ENCODE measurements at places on chromosomes 4 and X. TPM values are rescaled to one million over a fixed set of nuclear protein-coding genes. Genes with fewer than 3 reads are reported as not detected.
A peak's percentile ranks its signal among the peaks of the same experiment; 100 is the strongest.

- H3K27me3 ChIP-seq: no peaks in the 10 kb centered on the region
- H3K36me3 ChIP-seq: no peaks in the 10 kb centered on the region
- no peak overlapping the region for H3K4me3 ChIP-seq
- no peak for DNase-seq
These were observed 142.1 kb downstream of the TBL1X start for GRCh38 chrX:9606971-9607370.

DNA sequence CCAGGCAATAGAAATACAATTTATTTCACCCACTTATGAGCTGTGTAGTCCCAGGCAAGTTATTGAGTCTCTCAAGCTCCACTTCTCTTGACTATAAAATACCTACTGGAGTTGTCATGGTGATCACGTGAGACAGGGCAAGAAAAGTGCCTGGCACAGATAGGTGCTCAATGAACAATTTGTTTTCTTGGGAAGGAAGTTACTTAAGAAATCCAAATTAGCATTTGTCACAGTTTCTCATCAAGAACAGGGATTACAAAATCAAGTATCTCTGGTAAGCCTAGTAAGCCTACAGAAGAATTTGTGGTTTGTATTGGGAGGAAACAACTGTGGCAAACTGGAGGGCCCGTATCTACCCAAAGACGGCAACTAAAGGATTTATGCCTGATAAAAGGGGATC, 37.5 kb upstream of the RASGEF1B start:
- H3K4me1 ChIP-seq: no peaks in the 10 kb centered on the region
- no peaks in the 10 kb centered on the region for H3K36me3 ChIP-seq
- no peak for DNase-seq

GRCh38 chr4:127181001-127181400, 451.8 kb upstream of the INTU start:
- no peaks in the 10 kb centered on the region for H3K4me1 ChIP-seq
- no peaks in the 10 kb centered on the region for H3K27me3 ChIP-seq
- H3K27ac ChIP-seq: no peak overlapping the region

DNA sequence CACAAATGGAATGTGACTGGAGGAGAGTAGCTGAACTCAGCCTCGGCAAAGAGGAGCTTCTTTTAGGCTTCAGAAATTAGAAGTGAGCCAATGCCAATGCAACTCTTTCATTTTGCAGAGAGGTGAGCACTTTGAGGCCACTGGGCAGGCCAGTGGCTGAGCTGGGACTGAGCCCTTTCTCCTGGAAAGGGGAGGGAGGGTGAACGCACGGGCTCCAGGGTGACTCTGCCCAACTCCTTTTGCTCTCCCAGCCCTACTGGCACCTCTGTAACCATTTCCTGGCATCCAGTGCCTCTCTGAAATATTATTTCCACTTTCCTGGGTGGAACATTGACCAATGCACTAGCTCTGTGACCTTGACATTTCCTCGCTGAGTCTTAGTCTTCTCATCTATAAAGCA, 88.1 kb downstream of the SLC2A9 start:
- H3K27me3 ChIP-seq: no peaks in the 10 kb centered on the region
- no peak for DNase-seq
- no peak overlapping the region for H3K27ac ChIP-seq
- H3K4me1 ChIP-seq: no peaks in the 10 kb centered on the region
- no peaks in the 10 kb centered on the region for H3K36me3 ChIP-seq
- H3K4me3 ChIP-seq: no peak overlapping the region

- H3K27ac ChIP-seq: no peak overlapping the region
- DNase-seq: no peak
- H3K4me1 ChIP-seq: no peaks in the 10 kb centered on the region
- no peak overlapping the region for H3K4me3 ChIP-seq
- H3K36me3 ChIP-seq: no peaks in the 10 kb centered on the region
These were observed 24.9 kb upstream of the SGMS2 start for GRCh38 chr4:107799669-107800450.

DNA sequence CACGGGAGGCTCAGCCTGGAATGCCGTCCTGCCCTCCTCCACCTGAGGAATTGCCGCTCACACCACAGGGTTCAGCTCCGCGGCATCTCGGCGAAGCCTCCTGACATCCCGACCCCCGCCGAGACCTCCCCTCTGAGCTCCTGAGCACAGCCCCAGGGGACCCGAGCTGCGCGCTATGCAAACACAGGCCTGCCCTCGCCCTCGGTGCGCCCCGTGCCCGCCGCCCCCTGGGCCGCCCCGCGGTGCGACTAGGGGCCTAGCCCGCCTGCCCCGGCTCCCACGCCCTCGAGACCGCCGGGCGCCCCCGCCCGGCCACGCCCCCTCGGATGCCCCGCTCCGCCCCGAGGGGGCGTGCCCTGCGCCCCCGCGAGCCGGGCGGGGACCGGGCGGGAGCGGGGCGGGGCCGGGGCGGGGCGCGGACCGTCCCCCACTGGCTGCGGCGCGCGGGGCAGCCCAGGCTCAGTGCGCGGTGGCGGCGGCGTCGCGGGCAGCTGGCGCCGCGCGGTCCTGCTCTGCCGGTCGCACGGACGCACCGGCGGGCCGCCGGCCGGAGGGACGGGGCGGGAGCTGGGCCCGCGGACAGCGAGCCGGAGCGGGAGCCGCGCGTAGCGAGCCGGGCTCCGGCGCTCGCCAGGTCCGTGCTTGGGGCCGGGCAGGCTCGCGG, at the start of gene FGFR3:
Gene FGFR3 (plus strand): TSS at position 462 of the 664 bp plus-strand sequence. CDS start 642 bp downstream, outside the sequence.
- peak within 1 kb of the TSS; percentile 36 for H3K4me3 ChIP-seq
- H3K27me3 ChIP-seq: peaks cover 16% of the 10 kb centered on the region
- no peak for DNase-seq

DNA sequence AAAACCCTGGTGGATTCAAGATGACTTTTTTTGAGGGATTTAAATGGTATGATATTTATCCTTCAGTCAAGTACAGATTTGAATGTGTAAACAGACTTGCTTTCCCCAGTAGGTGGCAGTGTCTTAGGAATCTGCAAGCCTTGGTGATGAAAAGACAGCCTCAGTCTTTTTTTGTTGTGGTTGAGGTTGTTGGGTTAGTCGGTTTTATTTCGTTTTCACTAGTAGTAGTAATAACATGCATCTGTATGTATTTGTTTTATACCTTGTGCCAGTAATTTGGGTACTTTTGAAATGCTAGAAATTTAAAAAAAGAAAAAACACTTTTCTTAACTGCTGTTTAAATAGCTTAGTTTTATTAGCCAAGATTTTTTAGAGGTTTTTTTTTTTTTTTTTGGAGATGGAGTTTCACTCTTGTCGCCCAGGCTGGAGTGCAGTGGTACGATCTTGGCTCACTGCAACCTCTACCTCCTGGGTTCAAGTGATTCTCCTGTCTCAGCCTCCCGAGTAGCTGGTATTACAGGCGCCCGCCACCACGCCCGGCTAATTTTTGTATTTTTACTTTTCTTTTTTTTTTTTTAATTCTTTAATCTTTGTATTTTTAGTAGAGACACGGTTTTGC, 39.2 kb downstream of the COPS4 start:
- DNase-seq: peak; percentile 27
- peaks cover 8% of the 10 kb centered on the region for H3K4me1 ChIP-seq

- peak; percentile 32 for DNase-seq
- peak overlapping the region; percentile 41 for H3K27ac ChIP-seq
- H3K27me3 ChIP-seq: no peaks in the 10 kb centered on the region
- H3K36me3 ChIP-seq: no peaks in the 10 kb centered on the region
- H3K4me1 ChIP-seq: peaks cover 3% of the 10 kb centered on the region
- H3K4me3 ChIP-seq: no peak overlapping the region
These were observed 72.9 kb upstream of the STIM2 start for GRCh38 chr4:26787461-26788340.

DNA sequence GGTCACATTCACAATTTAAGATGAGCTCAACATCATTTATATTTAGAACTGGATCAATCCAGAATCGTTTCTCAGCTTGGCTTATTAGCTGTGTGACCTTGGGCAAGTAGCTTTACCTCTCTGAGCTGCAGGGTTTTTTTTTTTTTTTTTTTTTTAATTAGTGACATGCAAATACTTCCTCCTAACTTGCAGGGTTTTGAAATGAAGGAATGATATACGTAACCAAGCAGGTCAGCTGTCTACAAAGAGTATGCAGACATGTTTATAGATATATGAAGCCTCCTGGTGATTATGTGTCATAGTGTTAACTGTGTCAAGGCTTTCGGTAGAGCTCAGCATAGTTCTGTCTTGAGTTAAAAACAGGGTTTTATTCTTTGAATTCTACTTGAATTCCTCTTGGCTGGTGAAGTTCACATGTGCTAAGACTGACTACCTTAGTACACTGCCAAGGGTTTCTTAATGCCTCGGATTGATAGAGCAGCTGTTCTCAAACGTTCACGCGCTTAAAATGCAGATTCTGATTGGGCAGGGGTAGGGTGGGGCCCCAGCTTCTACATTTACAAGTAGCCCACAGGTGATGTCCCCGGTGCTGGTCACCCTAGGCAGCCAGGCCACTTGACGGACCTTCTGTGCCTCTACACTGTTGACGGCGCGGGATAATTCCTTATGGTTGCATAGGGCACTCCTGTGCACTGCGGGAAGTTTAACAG, 654 bp upstream of the STS start:
- peak overlapping the region; percentile 66 for H3K4me3 ChIP-seq
- H3K36me3 ChIP-seq: no peaks in the 10 kb centered on the region
- no peak for DNase-seq
- H3K4me1 ChIP-seq: no peaks in the 10 kb centered on the region
- no peaks in the 10 kb centered on the region for H3K27me3 ChIP-seq

The WDR13 gene
- 137 TPM for total RNA-seq

- H3K27me3 ChIP-seq: no peaks in the 10 kb centered on the region
- no peak overlapping the region for H3K4me3 ChIP-seq
- DNase-seq: no peak
- H3K4me1 ChIP-seq: no peaks in the 10 kb centered on the region
- no peak overlapping the region for H3K27ac ChIP-seq
These were observed 4.6 kb downstream of the RTL9 start for GRCh38 chrX:110363244-110363643.

GRCh38 chr4:175325230-175325629, 407.1 kb downstream of the ADAM29 start:
- no peaks in the 10 kb centered on the region for H3K27me3 ChIP-seq
- H3K27ac ChIP-seq: no peak overlapping the region
- DNase-seq: no peak
- peaks cover 5% of the 10 kb centered on the region for H3K4me1 ChIP-seq
- H3K4me3 ChIP-seq: no peak overlapping the region

The PCDH7 gene
- total RNA-seq: 135 TPM

- H3K4me3 ChIP-seq: peak overlapping the region; percentile 27
- H3K36me3 ChIP-seq: no peaks in the 10 kb centered on the region
- no peak overlapping the region for H3K27ac ChIP-seq
- DNase-seq: peak; percentile 21
- no peaks in the 10 kb centered on the region for H3K27me3 ChIP-seq
- H3K4me1 ChIP-seq: no peaks in the 10 kb centered on the region
These were observed 55.1 kb downstream of the RAB40A start for GRCh38 chrX:103464072-103464773.

- no peak for DNase-seq
- H3K27me3 ChIP-seq: no peaks in the 10 kb centered on the region
- H3K27ac ChIP-seq: no peak overlapping the region
- H3K4me1 ChIP-seq: no peaks in the 10 kb centered on the region
These were observed 226.0 kb downstream of the RPA4 start for GRCh38 chrX:97109730-97110129.

The ZNF141 gene
- total RNA-seq: 12.9 TPM

GRCh38 chr4:109155682-109156283, 146.7 kb downstream of the COL25A1 start:
- no peaks in the 10 kb centered on the region for H3K36me3 ChIP-seq
- no peak overlapping the region for H3K27ac ChIP-seq
- no peaks in the 10 kb centered on the region for H3K4me1 ChIP-seq

DNA sequence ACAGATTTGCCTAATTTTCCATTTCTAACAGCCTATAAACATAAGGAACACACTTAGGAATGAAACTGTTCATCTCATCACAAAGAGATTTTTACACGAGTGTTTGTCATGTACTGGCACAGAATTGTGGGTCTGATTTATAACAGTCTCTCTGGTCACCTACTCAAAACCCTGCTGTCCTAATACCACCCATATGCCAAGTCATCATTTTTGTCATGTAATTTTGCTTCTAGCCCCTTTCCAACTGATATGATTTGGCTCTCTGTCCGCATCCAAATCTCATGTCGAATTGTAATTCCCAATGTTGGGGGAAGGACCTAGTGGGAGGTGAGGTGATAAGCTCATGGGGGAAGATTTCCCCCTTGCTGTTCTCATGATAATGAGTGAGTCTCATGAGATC, 284.1 kb upstream of the SLITRK2 start:
- H3K27me3 ChIP-seq: no peaks in the 10 kb centered on the region
- DNase-seq: no peak
- no peak overlapping the region for H3K27ac ChIP-seq
- no peaks in the 10 kb centered on the region for H3K4me1 ChIP-seq

DNA sequence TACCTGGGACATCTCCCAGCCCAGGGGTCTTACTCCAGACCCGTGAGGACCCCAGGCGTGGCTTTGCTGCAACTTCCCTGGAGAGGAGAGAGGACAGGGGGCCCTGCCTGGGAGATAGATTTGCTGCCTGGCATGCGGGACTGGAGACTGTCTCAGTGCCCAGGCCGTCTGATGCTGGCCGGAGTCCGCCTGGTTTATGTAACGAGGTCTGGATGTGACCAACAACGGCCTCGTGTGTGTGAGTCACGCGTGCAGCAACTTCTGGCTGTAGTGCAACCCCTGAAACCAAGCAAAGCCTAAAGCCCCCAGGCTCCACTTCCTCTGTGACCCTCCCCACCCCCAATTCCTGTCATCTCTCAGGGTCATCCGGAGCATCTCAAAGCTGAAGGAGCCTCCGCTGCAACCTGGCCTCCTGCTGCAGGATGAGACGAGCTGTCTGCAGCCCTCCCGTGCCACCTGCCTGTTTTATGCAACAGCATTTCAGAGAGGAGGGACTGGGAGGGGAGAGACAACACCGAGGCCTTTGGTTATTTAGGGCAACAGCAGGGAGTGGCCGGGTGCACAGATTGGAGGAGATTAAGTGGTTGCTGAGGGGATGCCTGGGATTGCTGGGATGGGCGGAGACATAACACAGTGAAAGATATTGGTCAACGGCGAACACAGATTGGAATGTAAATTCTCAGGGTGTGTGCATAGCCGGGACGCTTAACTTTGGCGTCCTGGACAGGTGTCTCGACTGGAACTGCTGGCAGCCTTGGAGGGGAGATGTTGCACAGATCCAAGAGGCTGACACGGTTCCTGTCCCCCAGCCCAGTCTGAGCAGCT, 16.0 kb downstream of the XG start:
- H3K4me3 ChIP-seq: no peak overlapping the region
- H3K27ac ChIP-seq: no peak overlapping the region
- DNase-seq: peak; percentile 56
- H3K27me3 ChIP-seq: no peaks in the 10 kb centered on the region
- no peaks in the 10 kb centered on the region for H3K36me3 ChIP-seq
- no peaks in the 10 kb centered on the region for H3K4me1 ChIP-seq

- H3K36me3 ChIP-seq: no peaks in the 10 kb centered on the region
- DNase-seq: no peak
- no peak overlapping the region for H3K27ac ChIP-seq
- H3K4me3 ChIP-seq: no peak overlapping the region
- H3K27me3 ChIP-seq: no peaks in the 10 kb centered on the region
These were observed 37.4 kb upstream of the HEPH start for GRCh38 chrX:66126662-66127061.

GRCh38 chr4:153522802-153523094, 56.6 kb downstream of the TMEM131L start:
- no peaks in the 10 kb centered on the region for H3K27me3 ChIP-seq
- no peak overlapping the region for H3K27ac ChIP-seq
- no peaks in the 10 kb centered on the region for H3K36me3 ChIP-seq
- H3K4me1 ChIP-seq: no peaks in the 10 kb centered on the region
